Activated gamma-delta T cell treated with Interleukin-2 at 50 U/mL for 16 hours (primary cell): ENCODE measurements at places on chromosomes 16 and 17.

DNA sequence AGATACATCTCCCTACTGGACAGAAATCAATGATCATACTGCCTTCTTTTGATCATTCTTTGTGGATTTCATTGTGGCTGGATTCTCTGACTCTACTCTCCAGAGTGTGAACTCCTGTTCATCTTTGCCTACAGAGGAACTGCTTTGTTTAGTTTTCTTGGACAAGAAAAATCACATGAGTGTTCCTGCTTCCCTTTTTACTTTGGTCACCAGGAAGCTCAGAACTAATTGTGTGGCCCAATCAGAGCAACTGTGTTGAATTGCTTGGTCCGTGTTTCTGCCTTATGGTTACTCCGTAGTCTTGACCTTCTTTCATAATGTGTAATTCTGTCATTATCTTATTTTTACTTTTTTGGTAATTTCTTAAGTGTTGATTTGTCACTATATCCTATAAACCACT is 97.0 kb downstream of the MAF start:
- no peak for DNase-seq

- no peak for DNase-seq
These were observed 211.4 kb downstream of the GSG1L start for GRCh38 chr16:27852116-27852515.

DNA sequence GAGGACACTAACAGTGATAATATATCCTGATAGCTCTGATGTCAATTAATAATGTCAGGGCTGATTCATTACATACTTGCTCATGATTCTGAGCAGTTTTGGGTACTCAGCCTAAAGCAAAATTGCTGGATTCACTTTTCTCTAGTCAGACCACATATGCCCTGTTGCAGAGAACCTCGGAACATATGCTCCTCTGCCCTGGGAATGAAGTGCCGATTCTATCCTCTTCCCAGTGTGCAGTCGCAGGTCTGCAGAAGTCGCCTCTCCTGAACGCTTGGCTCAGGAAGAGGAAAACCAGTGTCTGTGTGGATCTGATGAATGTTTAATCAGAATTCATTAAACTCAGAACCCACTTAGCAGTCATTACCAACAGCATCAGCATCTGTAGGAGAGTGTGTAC is 34.5 kb downstream of the ABCC12 start:
- no peak for DNase-seq

DNA sequence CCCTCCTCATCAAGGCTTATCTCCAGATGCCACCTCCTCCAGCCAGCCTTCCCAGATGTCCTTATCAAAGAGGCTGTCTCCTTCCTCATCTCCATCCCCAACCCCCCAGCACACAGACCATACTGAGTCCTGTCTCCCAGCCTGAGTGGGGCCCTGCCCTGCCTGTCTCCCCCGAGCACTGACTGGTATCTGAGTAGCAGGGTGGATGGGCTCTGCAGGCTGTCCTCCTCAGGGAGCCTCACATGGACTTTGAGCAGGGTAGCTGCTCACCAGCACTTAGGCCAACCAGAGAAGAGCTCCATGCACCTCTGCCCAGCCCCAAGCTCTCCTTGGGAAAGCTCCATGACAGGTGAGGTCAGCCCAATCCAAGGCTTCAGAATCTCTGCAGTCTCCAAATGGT is 20.0 kb upstream of the ITGA3 start:
- DNase-seq: no peak

DNA sequence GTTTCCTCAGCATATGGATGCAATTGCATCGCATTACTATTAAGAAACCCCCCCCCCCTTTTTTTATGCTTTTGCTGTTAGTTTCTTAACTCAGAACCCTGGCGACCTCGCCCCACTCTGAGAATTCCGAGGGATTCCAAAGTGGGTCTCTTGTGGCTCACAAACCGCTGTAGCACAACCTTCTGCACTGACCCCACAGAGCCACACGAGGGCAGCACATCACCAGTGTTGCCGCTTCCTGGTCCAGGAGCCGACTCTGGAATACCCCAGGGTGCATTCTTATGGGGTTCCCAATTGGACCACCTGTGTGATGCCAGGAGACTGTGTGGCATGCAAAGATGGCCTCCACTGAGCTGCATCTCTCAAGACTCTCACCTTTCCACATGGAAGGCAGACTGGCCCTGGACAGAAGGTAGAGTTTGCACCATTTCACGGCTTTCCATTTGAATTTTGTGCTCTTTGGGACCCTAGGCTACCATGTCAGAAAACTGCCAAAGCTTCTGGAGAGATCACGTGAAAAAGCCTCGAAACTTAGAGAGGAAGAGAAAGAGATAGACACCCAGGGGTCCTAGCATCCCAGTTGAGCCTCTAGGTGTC is 432.7 kb upstream of the ASIC2 start:
- peak; percentile 4 for DNase-seq

DNA sequence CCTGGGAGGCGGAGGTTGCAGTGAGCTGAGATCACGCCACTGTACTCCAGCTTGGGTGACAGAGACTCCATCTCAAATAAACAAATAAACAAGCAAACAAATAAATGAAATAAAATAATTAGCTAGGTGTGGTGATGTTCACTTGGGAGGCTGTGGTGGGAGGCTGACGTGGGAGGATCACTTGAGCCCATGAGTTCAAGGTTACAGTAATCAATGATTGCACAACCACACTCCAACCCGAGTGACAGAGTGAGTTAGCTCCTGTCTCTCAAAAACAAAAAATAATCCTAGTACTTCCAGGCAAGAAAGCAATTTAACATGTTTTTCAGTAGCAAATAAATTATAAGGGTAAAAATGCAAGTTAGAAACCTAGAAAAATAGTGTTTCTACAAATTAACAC is 26.4 kb downstream of the CFDP1 start:
- DNase-seq: no peak

- no peak for DNase-seq
These were observed 409.7 kb upstream of the CDH8 start for GRCh38 chr16:62445909-62446308.

DNA sequence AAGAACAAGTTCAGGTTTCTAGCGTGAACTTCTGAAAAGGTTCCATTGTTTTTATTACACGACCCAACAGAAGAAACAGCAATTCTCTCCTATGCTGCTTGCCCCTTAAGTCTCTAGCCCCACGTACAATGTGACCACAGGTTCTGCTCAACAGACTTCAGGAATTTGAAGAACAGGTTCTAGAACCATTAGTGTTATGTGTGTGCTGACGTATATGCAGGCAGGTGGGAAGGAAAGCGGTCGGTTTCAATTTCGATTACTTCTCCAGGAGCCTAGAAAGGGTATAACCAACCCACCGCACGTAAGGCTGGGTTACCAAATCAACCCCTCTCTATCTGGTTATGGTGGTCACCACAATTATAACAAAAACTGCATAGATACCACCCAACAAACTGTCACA is 39.4 kb downstream of the XPO6 start:
- DNase-seq: no peak

GRCh38 chr16:27822996-27823395 is 240.5 kb downstream of the GSG1L start:
- DNase-seq: no peak

DNA sequence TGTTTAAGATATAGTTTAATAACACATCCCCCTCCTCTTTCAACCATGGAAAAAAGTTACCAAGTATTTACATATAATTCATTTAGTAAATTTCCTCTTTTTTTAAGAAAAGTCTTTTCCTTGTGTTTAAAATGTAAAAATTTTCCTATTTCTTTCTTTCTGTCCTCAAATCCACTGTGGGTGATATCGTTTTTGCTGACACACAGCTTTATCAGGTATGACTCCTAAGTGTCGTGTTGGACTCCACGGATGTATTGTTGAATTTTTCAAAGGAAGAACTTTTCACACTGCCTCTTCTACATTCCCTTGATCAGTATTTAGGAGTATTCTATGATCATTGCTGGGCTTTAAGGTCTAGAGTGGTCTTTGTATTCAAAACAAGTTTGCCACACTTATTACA is 33.1 kb downstream of the CYLD start:
- no peak for DNase-seq

DNA sequence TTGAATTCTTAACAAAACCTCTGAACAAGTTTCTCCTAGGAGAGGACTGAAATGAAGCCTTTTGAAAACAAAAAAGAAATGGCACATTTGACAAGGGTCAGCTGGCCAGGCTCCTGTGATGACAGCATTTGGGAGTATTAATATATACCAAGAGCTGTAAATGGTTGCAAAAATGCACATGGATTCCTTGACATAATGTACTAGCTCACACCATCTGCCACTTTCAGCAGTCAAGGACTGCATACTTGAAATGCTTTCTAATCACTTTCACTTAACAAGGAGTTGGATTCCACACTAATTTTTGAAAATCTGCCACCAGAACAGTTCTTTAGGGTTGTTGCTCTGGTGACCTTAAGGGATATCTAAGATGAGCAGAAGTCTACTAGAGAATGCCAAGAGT is 236.7 kb upstream of the TOX3 start:
- DNase-seq: no peak
